ENCODE measurements at places on chromosomes 16 and 17.

DNA sequence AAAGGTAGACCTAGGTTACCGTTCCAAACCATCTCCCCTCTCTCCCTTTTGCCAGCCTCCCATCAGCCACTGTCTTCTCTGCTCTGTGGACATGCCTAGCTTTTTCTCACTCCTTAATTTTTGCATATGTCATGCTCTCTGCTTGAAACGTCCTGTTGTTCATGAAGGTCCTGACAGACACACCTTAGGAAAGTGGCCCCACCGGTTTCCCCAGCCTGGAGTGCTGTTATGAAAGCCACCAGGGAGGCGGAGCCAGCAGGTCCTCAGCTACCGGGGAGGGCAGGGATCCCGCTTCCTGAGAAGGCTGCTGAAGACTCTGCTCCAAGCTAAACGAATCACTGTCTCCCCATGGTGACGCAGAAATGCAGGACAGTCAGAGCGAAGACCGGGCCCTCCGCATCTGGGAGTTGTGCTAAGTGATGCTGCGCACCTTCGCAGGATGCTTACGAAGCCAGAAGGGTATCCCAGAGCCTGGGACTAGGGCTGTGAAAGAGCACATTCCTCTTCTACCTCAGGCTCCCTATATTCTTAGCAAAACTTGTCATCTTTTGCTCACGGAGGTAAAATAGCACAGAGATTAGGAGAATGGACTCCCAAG lies 2.3 kb upstream of the SLC16A11 start:
- DNase-seq = no peak

DNA sequence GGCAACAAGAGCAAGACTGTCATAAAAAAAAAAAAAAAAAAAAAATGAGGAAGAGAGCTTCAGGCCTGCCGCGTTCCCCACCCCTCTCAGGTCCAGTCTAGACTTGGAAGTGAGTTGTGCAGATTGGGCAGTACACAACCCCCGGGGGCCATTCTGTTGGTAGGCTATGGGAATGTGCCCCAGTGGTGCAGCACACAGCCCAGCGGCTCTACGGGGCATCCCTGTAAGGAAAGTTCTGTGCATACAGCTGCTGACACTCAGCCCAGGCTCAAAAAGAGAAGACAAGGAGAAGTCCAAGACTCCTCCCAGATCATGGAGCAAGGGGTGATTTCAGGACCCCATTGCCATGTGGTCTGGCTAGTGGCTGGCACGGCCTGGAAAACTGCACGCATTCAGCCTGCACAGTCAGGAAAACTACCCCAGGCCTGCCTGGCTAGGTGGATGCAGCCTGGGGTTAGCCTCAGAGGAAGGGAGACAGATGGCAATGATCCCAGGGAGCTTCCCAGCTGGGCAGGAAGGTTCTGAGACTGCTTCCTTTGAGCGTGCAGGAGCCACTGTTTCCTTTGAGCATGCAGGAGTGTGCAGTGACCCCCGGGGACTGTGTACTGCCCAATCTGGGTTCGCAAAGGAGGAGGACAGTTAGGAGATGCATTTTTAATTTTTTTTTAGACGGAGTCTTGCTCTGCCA lies 44.8 kb downstream of the PECAM1 start:
- DNase-seq = no peak

GRCh38 chr17:44105941-44106340 lies 17.5 kb downstream of the HDAC5 start:
- DNase-seq = no peak

DNA sequence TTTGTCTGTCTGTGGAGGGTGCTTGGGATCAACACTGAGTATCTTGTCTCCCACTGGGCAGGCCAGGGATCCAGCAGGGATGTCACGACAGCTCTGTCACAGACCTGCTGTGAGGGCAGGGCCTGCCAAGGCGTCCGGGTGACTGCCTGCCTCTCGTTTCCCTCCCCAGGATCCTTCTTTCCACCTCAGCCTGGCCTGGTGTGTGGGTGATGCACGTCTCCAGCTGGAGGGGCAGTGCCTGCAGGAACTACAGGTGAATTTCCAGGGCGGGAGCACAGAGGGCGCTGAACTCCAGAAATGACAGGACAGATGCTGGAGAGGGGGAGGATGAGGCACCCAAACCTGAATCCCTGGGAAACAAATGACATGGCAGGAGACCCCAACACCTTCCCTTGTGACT lies 6.8 kb upstream of the MMP15 start:
- no peak for DNase-seq

DNA sequence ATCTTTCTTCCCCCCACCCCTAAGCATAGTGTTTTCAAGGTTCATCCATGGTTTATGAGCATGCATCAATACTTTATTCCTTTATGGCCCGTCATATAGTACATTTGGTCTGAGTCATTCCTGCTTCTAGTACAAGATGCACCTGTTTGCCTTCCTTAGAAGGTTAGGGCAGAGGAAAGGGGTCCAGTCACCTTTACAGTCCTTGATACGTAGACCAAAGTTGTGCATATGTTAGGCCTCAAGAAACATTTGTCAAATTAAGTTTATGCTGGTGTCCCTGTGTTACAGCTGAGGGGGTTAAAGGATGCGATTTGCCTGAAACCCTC lies 1.4 kb downstream of the CYB5D2 start:
- no peak for DNase-seq

GRCh38 chr17:47935961-47936360 lies 5.4 kb upstream of the PNPO start:
- no peak for DNase-seq

GRCh38 chr16:84607694-84608093 lies 10.2 kb downstream of the COTL1 start:
- DNase-seq = no peak

- DNase-seq = no peak
Measured at GRCh38 chr17:80879723-80880647, 111.7 kb upstream of the CHMP6 start.

DNA sequence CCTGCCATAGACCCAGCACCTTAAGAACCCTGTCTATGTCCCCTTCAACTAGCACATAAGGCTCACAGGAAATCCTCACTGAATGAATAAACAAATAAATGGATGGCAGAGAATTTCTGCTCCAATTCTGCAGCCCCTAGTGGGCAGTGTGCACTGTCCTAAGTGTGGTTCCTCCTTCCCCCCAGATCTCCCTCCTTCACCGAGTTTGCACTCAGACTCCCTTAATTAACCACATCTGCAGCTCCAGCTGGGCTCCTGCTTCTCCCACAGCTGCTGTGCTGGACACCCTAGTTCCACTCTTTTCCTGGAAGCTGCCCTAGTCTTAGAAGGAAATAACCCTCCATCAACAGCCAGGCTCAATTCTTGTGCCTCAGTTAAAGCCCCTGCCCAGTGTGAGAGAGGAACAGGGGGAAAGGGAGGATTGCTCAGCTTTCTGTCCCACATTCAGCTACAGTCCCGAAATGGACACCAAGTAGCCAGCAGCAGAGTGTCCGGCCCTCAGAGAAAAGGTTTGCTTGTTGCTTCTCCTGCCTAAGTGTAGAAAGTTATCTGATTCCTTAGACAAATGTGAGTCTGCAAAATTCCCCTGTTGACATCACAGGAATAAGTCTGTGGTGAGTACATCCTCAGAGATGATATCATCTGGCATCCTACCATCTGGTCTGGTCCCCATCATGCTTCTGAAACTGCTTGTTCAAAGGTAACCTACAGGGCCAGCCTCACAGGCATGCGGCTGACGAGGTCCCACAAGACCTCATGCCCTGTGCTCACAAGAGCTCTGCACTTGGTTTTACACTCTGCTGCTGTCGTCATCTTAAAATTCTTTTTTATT lies 12.3 kb downstream of the LRRC3C start:
- DNase-seq = no peak

- no peak for DNase-seq
Measured at GRCh38 chr16:4972938-4973587, 14.9 kb downstream of the SEC14L5 start.

- DNase-seq = no peak
Measured at GRCh38 chr16:5059386-5060072, 6.2 kb downstream of the C16orf89 start.

GRCh38 chr16:16197331-16197730 lies 26.0 kb downstream of the ABCC6 start:
- no peak for DNase-seq

GRCh38 chr16:85916141-85916890 lies 17.4 kb downstream of the IRF8 start:
- DNase-seq = no peak

DNA sequence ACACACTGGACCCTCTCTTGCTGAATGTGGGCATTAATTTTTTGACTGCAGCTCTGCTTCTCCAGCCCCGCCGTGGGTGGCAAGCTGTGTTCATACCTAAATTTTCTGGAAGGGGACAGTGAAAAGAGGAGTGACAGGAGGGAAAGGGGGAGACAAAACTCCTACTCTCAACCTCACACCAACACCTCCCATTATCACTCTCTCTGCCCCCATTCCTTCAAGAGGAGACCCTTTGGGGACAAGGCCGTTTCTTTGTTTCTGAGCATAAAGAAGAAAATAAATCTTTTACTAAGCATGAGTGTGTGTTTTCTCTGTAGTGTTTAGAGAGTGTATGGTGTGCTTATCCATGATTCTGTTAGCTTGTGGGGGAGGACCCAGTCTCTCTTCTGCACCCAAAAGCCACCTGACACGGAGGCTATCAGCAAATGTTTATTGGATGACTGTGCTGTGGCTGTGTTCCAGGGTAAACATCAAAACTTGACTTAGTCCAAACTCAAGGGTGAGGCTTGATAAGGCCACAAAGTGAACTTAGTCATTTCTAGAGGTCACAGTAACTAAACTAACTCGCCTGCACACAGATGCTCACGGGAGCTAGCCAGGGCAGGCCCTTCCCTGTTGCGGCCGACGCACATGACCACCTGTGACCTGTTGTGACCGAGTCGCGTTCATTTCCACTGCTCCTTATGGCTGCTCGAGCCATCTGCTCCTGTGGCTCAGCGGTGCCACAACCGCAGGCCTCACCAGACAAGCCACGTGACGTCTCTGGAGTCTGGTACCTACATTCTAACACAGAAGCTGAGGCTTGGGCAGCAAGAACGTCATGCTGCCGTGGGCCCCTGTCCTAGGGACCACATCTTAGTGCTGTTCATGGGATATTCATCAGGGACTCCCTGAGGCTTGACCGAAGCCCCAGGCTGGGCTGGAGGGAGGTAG lies 9.8 kb upstream of the MED11 start:
- no peak for DNase-seq

DNA sequence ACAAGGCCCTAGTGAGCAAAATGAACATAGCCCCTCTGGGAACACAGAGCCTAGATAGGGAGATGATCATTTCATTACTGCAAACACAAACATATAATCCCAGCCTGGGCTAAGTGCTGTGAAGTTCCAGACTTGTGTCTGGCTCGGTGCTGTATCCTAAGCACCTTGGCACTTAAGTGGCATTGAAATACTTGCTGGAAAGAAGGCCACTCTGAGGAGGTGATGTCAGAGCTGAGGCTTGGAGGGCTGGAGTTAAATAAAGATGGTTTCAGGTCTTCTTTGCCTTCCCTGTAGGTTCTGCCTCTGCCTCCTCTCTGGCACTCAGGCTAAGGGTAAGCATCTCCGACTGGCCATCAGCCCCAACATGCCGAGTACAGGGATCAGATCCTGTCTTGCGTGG lies 2.4 kb upstream of the CACNA1G start:
- DNase-seq = no peak

DNA sequence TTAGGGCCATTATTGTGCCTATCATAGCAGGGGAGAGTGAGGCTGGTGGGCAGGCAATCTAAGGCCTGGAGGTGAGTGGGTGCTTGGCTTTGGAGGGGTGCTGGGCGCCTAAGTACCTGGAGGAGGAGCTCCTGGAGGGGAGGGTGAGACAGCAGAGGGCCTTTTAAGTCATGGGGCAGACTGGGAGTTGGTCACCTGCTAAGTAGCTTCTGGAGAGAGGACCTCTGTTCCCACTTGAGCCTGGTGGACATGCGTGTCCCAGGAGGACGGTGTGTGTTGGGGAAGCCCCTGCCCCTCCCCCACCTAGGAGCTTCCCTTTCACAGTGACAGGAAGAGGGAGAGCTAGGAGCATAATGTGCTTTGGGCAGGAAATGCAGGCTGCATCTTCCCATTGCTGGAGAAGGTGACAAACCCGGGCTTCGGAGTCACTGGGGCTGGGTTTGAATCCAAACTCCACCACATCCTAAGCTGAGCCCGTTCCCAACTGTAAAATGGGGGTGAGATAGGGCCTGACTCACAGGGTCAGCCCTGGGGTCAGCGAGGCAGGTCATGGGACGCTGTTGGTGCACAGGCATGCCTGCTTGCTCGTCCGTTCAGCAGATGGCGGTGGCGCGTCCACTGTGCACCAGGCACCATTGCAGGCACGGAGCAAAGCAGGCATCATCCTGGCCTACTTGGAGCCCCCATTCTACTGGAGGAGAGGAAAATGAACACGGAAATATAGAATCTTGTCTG lies 37.9 kb downstream of the CMIP start:
- DNase-seq = no peak

DNA sequence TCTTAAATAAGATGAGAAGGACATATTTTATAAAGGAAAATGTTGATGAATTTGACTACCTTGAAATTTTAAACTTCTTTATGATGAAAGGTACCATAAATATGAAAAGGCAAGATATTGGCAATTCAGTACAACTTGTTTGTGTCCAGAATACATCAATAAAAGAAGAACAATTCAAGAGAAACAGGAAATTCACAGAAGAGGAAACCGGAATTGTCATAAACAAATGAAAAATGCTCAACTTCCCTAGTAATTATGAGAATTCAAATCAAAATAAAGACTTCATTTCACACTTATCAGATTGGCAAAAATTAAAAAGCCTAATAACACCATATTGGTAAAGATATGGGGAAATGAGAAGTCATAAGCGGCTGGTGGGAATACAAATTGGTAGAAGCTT lies 54.3 kb downstream of the WSB1 start:
- DNase-seq = no peak

GRCh38 chr17:78873519-78874340 lies 29.3 kb downstream of the CEP295NL start:
- no peak for DNase-seq

DNA sequence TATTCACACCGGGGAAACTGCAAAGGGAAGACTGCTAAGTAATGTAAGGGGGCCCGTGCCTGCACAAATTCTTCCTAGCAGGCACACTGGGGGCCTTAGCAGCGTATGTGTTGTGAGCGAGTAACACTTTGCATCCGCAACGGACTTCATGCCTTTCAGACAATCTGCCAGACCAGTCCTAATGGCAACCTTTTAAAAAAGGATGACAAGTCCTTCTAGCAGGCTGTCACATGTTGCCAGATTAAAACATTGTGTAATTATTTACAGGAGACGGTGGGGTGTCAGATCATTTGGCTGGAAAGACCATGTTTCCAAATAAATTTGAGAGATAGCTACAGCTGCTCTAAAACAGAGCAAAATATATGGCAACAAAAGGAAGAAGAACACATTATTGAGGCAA lies 46.1 kb downstream of the CPPED1 start:
- no peak for DNase-seq

Measured in stimulated activated CD4-positive, alpha-beta T cell treated with anti-CD3 and anti-CD28 coated beads, TNF-alpha, amount 100 ng/mL, for 48 hours (primary cell).